Stimulated activated CD4-positive, alpha-beta T cell treated with anti-CD3 and anti-CD28 coated beads, Interleukin-15, amount 100 ng/mL, for 24 hours (primary cell): ENCODE measurements at places on chromosomes 6 and 20.

- no peak for DNase-seq
Observed at GRCh38 chr6:28485482-28485881, 30.1 kb downstream of the GPX6 start.

DNA sequence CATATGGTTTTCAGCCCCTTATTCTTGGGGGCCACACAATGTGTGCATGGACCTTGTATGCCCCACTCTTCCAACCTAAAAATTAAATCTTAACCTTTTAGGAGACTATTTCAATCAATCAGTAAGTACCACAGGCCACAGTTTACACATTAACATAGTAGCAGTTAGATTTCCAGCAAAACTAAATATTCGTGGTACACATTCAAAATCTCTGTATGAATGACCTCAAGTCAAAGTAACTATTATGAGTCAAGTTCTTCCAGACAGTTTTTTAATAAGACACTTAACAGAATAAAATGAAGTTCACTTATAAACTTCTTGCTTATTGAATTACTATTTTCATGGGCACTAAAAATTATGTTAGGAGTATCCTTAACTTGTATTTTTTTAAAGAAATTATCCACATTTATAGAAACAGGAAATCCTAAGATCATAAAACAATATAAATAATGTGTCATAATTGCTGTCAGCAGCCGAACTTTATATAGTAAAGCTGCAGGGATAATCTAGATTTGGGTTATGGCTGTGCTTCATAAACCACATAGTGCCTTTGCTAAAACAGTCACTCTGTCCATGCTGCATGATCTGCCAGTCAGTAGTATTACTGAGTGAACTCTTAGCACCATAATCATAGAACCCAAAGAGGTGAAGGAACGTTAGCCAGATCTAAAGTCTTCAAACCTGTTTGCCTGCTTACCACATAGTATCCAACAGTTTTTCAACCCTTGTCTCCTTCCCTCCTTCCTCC, 21.7 kb downstream of the SEC63 start:
- DNase-seq, result no peak

DNA sequence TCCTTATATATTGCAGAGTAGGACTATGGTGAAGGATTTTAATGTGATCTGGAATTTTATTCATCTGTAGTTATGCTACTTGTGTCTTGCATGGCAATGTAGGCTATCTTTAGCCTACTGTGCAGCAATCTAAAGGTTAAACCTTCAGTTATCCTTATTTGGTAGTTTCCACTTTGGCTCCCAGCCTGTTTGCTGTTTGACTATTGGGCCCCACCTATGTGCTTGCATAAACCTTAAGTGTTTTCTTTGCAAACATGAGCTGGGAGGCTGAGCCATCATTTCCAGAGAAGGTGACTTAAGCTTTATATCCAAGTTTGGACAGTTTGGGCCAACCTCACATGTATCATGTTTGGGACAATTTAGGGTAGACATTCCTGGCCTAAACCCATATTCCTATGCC, 537.5 kb downstream of the BTBD3 start:
- DNase-seq, result no peak

DNA sequence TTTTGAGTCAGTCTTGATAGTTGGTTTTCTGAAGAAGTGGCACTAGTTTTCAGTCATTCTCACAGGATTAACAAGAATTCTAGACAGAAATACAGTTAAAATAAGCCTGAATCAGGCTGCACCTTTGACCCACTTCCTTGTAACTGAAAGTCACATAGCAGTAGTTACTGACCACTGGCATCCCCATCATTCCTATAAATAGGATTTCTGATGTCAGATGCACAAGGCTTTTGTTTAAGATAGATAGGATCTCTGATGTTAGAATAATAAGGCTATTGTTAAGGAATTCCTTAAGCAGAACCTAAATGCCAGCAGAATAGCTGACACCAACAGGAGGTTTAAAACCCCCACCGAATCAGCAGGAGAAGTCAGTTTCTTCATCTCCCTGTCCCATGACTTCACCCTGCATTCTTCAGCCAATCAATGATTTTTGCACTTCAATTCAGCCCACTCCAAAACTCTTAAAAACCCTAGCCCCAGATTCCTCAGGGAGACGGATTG, 30.6 kb upstream of the ZBTB24 start:
- DNase-seq, result no peak

DNA sequence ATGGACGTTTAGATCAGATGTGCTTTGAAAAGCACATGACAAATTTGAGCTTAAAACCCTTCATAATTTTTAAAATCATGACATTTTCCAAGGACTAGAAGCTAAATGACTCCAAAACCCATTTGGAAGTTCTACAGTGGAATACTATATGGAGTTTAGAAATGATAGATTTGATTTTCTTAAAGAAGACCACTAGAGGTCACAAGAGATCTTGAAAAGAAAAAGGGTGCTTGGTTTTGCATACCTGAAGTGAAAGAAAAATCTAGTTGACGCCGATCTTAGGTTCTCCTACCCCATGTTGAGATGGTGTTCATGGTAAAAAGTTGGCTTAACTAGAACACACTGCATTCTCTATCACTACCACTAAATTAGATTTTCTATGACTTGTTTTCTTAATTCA, 31.5 kb downstream of the CFAP61 start:
- DNase-seq, result no peak
